ENCODE measurements at places on chromosomes 5 and 9.

DNA sequence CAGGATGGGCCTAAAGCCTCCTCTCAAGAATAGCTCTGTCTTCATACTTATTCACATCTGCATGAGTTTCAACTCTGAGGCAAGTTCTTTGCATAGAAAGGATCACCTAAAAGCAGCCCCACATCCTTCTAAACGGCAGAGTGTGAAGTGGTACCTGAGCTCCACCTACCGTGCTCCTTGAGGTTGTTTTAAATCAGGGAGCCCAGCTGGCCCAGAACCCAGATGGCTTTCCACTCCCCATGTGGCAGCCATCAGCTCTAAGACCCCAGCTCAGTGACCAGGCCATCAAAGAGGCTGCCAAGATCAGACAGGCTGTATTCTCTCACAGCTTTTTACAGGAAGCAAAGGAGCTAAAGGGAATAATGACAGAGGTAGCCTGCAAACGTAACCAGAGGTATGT lies 299.3 kb downstream of the RASEF start:
- no peak for DNase-seq

GRCh38 chr9:77464661-77465060 lies 183.5 kb downstream of the GNA14 start:
- DNase-seq, result peak; percentile 28

- DNase-seq, result no peak
Measured at GRCh38 chr5:160507221-160507721, 85.6 kb downstream of the PTTG1 start.

DNA sequence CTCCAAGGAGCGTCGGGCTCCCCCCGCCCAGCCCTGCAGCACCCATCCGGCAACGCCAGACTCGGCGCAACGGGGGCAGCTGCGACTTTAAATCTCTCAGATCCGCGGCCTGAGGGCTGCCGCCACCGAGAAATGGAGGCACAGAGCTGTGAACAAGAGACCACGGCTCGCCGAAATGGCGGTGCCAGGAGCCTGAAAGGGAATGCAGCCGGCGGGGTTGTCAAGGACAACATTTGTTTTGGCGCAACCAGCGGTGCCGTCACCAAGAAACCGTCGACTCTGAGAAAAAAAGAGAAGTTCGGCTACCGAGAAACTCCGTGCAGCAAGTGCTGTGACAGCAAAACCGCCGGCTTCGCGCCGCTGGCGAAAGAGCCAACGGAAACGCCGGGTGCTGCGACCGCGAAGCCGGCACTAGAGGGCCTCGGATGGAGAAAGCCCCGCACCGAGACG lies 2.1 kb upstream of the ANXA2R start:
- peak; percentile 69 for DNase-seq

DNA sequence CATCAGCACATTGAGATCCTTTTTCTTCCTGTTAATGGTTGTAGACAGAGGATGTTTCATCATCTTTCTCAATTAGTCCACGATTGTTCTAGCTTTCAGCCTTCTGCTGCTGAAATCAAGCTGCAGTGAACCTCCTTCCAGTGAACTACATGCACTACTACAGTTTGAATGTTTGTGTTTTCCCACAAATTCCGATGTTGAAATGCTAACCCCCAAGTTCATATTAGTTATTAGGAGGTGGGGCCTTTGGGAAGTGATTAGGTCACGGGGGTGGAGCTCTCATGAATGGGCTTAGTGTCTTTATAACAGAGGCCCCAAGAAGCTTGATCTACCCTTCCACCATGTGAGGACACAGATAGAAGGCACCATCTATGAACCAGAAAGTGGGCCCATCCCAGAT lies 32.9 kb downstream of the NSG2 start:
- no peak for DNase-seq

DNA sequence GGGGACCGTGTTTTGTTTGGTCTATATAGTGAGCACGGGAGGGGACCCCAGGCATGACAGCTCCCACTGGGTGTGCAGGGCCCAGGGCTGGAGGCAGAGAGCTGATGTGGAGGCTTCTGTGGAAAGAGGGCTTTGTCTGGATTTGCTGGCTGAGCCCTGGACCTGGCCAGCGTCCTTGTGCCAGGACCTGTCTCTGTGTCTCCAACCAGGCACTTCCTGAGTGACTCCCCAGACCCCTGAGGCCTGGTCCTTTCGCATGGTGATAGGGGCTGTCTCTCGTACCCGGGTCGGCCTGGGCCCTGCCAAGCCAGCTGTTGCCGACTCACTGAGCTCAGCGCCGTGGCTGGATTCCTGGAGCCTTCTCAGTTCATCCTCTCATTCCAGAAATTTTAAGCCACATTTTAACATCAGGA lies 77.6 kb downstream of the ADAMTS2 start:
- no peak for DNase-seq

DNA sequence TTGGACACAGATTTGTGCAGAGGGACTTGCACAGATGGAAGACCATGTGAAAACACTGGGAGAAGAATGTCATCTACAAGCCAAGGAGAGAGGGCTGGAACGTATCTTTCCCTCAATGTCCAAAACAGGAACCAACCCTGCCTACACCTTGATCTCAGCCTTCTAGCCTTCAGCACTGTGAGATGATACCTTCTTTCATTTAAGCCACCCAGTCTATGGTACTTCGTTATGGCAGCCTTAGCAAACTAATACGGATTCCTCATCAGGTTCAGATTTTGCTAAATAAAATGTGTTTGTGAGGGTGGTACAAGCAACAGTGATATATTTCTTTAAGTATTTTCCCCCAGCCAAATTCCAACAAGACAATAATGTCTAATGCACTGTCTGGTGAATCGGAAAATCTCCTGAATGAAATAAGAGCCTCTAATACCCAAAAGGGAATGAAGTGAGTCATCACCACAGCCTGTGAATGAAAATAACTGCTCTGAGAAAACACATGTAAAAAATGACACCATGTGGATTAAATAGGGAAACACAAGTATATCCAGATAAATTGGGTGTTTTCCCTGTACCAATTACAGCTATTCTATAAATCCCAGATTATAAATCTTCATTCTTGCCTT lies 182.8 kb upstream of the TARS1 start:
- DNase-seq, result no peak

Data from NCI-H2029 (cell line).